Stimulated activated CD4-positive, alpha-beta T cell treated with anti-CD3 and anti-CD28 coated beads, Interleukin-4, amount 100 ng/mL, for 48 hours (primary cell): ENCODE measurements at places on chromosomes 4 and X.

DNA sequence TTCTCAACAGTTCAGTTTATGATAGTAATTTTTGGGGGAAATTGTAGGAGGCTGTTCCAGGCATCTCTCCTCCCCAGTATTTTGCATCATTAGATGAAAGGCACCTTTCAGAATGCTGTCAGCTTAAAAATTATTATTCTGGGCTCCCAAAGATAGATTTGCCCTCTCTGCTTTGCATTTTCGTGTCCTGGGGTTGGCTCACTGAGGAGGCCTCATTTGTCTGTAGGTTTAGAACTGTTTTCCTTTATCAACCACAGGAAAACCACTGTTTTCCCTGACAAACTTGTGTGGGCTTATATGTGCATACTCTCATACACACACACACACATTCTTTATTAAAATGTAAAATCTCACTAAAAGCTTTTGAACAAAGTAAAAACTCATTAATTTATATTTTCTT is 197.2 kb upstream of the VCX3A start:
- no peak for DNase-seq

DNA sequence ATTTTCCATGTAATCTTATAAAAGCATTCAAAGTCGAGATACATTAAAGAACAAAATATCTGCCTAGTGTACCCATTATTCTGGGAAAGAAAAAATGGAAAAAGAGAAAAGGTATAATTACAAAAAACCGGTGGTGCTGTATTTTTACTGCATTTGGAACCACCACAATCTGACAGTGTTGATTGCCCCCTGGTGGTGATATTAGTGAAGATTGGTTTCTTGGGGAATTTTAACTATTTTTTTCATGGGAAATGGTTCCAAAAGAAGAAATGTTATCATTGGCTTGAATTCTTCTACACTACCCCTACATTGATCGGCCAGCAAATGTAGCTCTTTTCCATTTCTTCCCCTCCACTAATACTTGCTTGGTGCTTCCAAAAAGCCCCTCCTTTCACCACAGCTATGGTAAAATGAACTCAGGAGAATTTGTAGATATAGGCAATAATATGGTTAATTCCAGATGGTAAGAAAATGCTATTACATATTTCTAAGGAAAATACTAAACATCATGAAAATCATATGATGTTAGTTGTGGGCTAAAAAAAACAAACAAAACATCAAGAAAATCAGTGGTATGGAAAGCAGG is 50.0 kb downstream of the COX18 start:
- no peak for DNase-seq

DNA sequence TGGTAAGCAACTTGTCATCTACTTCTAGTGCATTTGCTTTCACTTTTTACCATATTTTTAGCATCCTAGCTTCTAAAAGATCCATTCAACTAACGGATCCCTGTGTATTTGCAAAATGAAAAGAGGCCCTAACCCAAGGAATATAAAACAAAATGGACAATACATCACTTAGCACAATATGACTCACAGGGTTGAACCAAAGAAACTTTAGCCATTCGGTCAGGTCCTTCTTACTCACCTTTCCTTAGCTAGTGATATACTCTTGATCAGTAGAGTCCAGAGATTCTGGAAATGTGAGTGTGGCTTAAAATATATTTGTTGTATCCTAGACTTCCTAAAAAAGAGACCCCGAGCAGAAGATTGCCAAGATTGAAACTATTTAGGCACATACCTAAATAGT is 19.5 kb downstream of the TMPRSS11E start:
- DNase-seq: no peak

DNA sequence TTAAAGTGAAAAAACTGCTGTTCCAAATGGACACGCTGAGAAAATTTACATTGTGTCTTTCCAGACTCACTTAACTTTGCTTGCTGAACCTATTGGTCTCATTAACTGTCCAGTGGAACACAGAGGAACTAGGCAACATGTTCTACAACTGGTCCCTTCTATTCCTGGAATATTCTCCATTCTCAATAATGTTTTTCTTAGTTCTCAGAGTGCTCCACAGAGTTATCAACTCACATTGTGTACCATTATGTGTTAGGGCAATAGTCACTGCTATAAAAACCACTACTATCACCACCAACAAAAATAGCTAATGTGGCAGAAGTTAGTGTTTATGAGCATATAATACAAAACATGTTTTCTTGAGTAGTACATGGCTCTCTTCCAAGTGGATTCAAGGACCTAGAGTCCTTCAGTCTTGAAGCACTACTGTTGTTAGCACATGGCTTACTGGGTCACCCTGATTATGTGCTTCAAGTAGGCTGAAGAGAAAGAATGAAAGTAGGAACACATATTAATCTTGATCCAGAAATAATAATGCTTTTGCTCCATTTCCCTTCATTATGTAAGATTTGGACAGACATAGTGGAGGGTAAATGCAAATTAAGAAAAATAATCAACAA is 865.3 kb upstream of the HS3ST1 start:
- DNase-seq: no peak

DNA sequence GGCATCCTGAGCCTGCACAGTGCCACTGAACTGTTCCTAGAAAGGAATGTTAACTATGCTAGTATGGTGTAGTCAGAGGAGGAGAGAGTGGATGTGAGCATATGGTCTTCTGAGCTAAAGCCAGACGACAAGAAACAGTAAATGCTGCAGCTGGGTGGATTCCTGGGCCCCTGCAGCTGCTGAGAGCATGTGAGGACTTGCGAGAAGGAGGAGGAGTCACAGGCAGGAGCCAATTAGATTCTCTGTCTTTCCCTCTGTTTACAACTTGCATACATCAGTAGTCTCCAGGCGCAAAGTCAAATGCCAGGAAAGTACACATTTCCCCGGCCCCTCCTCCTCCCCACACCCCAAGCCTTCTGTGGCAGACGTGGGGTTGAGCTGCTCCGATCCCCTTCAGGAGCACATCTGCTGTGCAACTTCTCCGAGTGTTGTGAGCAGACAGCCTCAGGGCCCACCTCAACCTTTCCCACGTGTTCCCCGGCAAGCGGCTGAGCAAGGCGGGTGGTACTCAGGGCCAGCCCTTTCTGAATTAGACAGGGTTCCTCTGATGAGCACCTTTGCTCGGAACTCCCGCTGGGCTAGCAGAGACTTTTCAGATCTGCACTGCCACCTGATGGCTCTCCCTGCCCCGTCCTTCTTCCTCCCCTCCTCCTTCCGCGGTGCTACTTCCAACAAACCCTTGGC is 108.7 kb upstream of the ATP6AP2 start:
- DNase-seq: no peak

DNA sequence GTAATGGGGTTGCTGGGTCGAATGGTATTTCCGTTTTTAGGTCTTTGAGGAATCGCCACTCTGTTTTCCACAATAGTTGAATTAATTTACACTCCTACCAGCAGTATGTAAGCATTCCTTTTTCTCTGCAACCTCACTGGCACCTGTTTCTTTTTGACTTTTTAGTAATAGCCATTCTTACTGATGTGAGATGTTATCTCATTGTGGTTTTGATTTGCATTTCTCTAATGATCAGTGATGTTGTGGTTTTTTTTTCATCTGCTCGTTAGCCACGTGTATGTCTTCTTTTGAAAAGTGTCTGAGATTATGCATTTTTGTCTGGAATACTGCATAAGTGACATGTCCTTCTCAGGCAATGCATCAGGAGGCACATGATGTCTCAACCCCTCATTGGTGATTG is 28.8 kb downstream of the REPS2 start:
- DNase-seq: no peak

DNA sequence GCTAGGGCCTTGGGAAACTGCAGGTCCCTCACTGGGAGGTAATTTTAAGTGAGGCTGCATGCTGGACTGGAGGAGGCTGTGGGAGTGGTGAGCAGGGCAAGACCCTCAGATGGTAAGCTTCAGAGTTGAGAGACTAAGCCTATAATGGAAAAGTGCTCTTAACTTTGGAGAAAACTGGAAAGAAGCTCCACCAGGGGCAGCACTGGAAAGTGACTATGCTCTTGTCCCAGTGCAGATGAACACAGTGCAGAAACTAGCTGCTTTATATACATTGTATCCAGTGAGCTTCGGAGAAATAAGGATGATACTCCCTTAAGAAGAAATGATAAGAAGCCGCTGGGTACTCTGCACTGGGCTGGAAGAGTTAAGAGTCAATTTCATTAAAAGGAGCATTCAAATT is 3.2 kb upstream of the MAGEB2 start:
- DNase-seq: no peak

- DNase-seq: no peak
Measured at GRCh38 chr4:184599492-184600135, 49.6 kb downstream of the CASP3 start.

DNA sequence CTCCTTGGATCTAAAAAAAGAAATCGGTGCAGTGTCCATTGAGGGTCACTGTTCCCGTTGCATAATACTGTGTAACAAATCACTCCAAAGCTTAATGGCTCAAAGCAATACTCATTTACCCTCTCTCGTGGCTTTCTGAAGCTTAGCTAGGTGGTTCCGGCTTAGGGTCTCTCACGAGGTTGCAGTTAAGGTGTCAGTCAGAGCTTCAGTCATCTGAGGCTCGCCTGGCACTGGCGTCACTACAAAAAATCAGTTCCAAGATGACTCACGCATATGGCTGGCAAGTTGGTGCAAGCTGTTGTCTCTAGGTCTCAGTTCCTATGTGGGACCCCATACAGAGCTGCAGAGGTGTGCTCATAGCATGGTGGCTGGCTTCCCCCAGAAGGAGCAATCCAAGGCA is 91.0 kb downstream of the BEND2 start:
- no peak for DNase-seq

- no peak for DNase-seq
Measured at GRCh38 chr4:88159229-88159725, 838 bp upstream of the ABCG2 start.

GRCh38 chr4:24892278-24892677 is 20.6 kb downstream of the CCDC149 start:
- no peak for DNase-seq

- DNase-seq: no peak
Measured at GRCh38 chr4:71377561-71377960, 38.7 kb downstream of the SLC4A4 start.

DNA sequence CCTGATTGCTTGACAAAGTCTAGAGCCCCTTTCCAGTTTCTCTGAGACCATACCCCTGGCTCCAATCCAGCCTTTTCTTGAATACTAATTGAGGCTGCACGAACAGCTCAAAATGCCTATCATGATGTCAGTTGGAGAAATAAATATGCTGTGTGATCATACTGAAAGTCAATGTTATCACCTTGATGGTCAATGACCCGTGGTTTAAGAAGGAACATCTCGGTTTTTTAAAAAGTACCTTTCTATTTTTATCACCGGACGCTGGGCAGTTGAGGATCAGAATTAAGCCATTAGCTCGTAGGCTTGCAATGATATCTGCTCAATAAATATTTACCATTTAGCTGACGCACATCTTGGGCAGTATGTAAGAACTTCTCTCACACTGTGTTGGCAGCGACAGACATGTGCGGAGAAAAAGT is 852 bp upstream of the WDR44 start:
- DNase-seq: no peak

- DNase-seq: no peak
Measured at GRCh38 chr4:48904101-48904500, 2.5 kb downstream of the OCIAD2 start.

DNA sequence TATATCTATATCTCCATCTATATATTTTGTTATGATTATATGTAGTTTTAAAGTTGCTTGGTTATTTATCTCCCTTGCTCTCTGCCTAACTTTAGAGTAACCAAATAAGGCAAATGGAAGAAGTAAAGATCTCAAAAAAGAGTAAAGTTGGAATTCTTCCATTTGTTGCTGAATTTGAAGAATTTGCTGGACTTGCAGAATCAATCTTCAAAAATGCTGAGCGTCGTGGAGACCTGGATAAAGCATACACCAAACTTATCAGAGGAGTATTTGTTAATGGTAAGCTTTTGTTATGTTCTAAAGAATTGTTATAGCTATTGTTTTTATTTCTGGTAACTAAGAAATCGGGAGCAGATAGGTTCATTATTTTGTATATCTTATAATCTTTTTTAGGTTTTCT is 43.2 kb downstream of the EXOC1 start:
- no peak for DNase-seq

- no peak for DNase-seq
Measured at GRCh38 chrX:135346975-135347374, 37.7 kb downstream of the ETDC start.

GRCh38 chrX:115214151-115214550 is 19.7 kb downstream of the LRCH2 start:
- no peak for DNase-seq

- DNase-seq: no peak
Measured at GRCh38 chr4:13386405-13387107, 97.6 kb downstream of the RAB28 start.

DNA sequence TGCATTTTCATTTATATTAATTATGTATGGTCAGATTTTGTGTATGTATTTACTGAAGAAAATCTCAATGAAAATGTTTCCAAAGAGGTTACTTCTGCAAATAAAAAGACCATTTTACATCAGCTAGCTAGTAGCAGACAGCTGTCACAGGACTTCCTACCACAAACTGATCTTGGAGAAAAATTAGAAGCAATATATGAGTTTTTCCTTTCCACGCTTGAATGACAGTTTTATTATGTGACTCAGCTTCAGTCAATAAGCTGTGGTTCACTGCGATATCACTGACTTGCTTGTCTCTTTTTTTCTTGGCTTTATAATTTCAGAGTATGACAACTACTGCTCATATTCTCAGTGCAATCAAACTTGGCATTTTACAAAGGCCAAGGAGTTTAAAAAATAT is 787.4 kb upstream of the GALNTL6 start:
- no peak for DNase-seq

DNA sequence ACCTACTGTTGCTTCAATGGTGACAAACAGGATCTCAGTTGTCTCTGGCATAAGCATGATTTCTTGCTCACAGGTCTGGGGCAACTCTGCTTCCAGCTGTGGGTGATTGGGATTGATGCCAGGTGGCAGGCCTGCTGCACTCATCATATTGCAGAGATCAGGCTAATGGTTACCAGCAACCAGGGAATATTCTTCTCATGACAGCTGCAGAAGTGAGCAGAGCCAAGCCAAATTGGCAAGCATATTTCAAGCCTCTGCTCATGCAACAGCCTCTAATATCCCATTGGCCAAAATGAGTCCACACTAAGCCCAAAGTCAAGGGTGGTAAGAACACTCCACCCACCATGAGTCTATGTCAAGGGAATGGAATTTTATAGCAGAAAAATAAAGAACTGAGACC is 26.7 kb upstream of the TBC1D19 start:
- DNase-seq: no peak
